ENCODE measurements at places on chromosomes 11 and 22. TPM values are rescaled to one million over a fixed set of nuclear protein-coding genes. Genes with fewer than 3 reads are reported as not detected.

DNA sequence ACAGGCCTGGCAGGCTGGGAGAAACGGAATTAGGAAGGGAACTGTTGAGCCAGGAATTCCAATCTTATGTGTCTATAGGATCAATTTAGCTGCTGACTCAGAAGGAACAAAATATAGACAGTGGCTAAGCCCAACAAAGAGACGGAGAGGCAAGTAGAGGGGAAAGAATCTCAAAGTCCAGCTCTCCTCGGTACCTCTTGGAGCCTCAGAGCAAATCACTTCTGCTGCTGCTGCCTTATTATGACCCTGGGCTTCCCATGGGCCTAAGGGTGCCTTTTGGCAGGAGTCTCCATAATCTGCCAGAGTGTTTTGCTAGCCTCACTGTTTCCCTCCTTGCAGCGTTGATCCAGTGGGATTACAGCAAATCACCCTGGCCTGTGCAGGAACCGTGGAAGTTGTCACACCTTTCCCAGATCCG is 31.7 kb downstream of the PAX6 start:
- H3K27me3 ChIP-seq: no peaks in the 10 kb centered on the region
- H3K36me3 ChIP-seq: no peaks in the 10 kb centered on the region
- no peak overlapping the region for H3K4me3 ChIP-seq
- no peak overlapping the region for H3K27ac ChIP-seq
- no peaks in the 10 kb centered on the region for H3K4me1 ChIP-seq
- DNase-seq: no peak

TMEM191C gene
- total RNA-seq: 3.5 TPM

GRCh38 chr11:86954269-86955110 is 705 bp downstream of the FZD4 start:
- peaks cover 33% of the 10 kb centered on the region for H3K4me1 ChIP-seq
- no peaks in the 10 kb centered on the region for H3K27me3 ChIP-seq
- peak overlapping the region; percentile 94 for H3K27ac ChIP-seq
- peak overlapping the region; percentile 78 for H3K4me3 ChIP-seq

GRCh38 chr22:21865041-21865440 is 2.4 kb downstream of the MAPK1 start:
- no peaks in the 10 kb centered on the region for H3K27me3 ChIP-seq
- H3K36me3 ChIP-seq: no peaks in the 10 kb centered on the region
- peaks cover 62% of the 10 kb centered on the region for H3K4me1 ChIP-seq
- H3K27ac ChIP-seq: no peak overlapping the region
- DNase-seq: no peak

CWC15 gene
- total RNA-seq: 57.9 TPM

DNA sequence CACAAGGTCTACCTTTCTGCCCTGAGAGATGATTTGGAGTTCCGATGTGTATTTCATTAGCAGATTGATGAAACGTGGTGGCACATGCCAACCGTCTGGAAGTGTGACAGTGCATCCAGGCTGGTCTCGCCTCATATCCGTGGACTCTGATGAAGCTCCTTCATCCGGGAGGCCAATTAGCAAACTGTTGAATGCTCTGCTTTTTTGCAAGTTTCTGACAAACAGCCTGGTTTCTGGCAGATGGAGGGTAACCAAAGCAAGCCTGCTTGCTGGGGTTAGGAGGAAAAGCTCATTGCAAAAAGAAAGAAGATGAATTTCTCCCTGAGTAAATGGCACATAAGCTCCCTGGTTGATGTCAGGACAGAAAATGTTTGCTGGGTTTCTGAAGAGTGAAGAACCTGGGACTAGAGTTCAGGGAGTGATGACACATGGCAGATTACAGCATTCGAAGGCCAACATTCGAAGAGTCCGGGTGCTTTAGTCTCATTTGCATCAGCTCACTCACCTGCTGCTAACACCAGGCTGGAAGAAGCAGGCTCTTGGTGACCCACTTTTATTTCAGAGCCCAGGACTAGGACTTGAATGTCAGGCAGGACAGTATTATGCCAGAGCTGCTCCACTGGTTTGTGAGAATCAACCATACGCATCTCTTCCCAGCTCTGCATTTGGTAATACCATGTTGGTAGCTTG is 135.9 kb upstream of the TTC12 start:
- H3K27ac ChIP-seq: no peak overlapping the region
- no peaks in the 10 kb centered on the region for H3K27me3 ChIP-seq
- DNase-seq: no peak
- H3K4me3 ChIP-seq: no peak overlapping the region

DNA sequence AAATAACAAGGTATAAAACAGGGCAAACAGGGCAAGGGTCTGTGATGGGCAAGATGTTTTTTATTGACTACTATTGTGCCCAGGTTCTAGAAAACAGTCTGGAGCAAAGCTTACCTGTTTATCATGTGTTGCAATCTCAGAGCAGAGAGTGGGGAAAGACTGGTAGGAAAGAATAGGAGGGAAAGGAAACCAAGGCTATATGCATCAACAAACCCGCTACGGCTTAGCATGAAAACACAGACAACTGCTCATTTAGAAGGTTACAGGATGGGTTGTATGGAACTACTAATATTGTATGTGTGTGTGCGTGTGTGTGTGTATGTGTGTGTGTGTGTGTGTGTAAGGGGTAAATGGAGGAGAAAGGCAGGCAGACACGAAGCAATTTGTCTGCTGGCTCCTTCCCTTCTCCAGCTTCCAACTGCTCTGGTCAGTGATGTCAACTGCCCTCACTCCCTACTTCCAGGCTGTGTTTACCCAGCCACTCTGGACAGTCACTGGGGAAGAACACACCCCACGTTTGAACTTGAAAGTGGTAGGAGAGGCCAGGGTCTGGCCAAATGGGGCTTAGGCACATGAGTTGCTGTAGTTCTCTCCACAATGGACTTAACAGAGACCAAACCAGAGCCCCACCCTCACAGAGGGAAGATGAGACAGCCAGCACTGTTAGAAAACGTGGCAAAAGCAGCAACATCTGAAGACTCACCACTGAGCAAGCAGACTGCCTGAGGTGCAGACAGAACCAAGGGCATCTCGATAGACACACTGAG is 47.0 kb downstream of the GAB2 start:
- DNase-seq: no peak
- no peak overlapping the region for H3K4me3 ChIP-seq
- H3K4me1 ChIP-seq: peaks cover 44% of the 10 kb centered on the region
- H3K27me3 ChIP-seq: no peaks in the 10 kb centered on the region

- no peaks in the 10 kb centered on the region for H3K36me3 ChIP-seq
- no peaks in the 10 kb centered on the region for H3K27me3 ChIP-seq
- peaks cover 29% of the 10 kb centered on the region for H3K4me1 ChIP-seq
- peak overlapping the region; percentile 80 for H3K4me3 ChIP-seq
These were observed 524 bp downstream of the MTMR2 start for GRCh38 chr11:95923439-95923727.

- H3K27ac ChIP-seq: peak overlapping the region; percentile 69
- H3K4me1 ChIP-seq: peaks cover 37% of the 10 kb centered on the region
- no peak overlapping the region for H3K4me3 ChIP-seq
- H3K36me3 ChIP-seq: peaks cover 6% of the 10 kb centered on the region
- H3K27me3 ChIP-seq: no peaks in the 10 kb centered on the region
- no peak for DNase-seq
These were observed 30.4 kb downstream of the ADAMTS15 start for GRCh38 chr11:130478881-130479280.

- H3K27ac ChIP-seq: peak overlapping the region; percentile 75
- no peak overlapping the region for H3K4me3 ChIP-seq
- no peaks in the 10 kb centered on the region for H3K27me3 ChIP-seq
- no peaks in the 10 kb centered on the region for H3K36me3 ChIP-seq
- peaks cover 18% of the 10 kb centered on the region for H3K4me1 ChIP-seq
These were observed 7.5 kb downstream of the DIXDC1 start for GRCh38 chr11:111944651-111945051.

DGAT2 gene
- total RNA-seq: 7.4 TPM

- DNase-seq: no peak
- H3K4me1 ChIP-seq: peaks cover 53% of the 10 kb centered on the region
- no peak overlapping the region for H3K4me3 ChIP-seq
- H3K36me3 ChIP-seq: peaks cover 66% of the 10 kb centered on the region
- peak overlapping the region; percentile 18 for H3K27ac ChIP-seq
- no peaks in the 10 kb centered on the region for H3K27me3 ChIP-seq
These were observed 12.9 kb downstream of the IL17RA start for GRCh38 chr22:17097701-17098100.

DNA sequence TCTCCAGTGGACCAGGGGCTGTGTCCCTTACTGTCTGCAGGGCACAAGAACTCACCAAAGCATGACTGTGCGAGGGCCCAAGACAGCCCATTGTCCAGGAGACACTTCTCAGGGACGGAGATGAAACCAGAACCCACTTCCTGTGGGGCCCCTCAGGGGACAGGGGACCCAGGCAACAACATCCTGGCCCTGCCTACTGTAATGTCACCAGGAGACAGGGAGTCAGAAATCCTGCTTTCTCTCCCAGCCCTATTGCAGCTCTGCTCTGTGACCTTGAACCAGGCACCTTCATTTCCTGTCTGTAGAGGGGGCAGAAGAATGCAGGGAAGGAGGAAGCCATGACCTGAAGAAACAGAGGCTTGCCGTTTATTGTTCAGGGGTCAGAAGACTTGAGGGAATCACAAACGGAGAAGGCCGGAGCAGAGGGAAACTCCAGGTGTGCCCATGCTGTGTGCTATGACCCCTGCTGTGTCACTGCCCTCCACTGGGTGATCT is 98.0 kb downstream of the NAT10 start:
- no peak for DNase-seq
- H3K27me3 ChIP-seq: no peaks in the 10 kb centered on the region
- H3K4me3 ChIP-seq: no peak overlapping the region
- no peaks in the 10 kb centered on the region for H3K36me3 ChIP-seq

GRCh38 chr22:22818861-22819855 is 68.5 kb upstream of the IGLL5 start:
- H3K36me3 ChIP-seq: no peaks in the 10 kb centered on the region
- no peak overlapping the region for H3K4me3 ChIP-seq
- H3K27ac ChIP-seq: peak overlapping the region; percentile 33
- no peak for DNase-seq
- peaks cover 6% of the 10 kb centered on the region for H3K27me3 ChIP-seq
- H3K4me1 ChIP-seq: no peaks in the 10 kb centered on the region

- no peak overlapping the region for H3K27ac ChIP-seq
- no peaks in the 10 kb centered on the region for H3K36me3 ChIP-seq
- no peaks in the 10 kb centered on the region for H3K4me1 ChIP-seq
- no peak overlapping the region for H3K4me3 ChIP-seq
These were observed 683.9 kb downstream of the BRD1 start for GRCh38 chr22:49143812-49144211.

- no peak overlapping the region for H3K27ac ChIP-seq
- H3K4me3 ChIP-seq: peak overlapping the region; percentile 62
- H3K27me3 ChIP-seq: peaks cover 30% of the 10 kb centered on the region
- DNase-seq: no peak
- no peaks in the 10 kb centered on the region for H3K36me3 ChIP-seq
- H3K4me1 ChIP-seq: peaks cover 20% of the 10 kb centered on the region
These were observed 1.7 kb downstream of the RASD2 start for GRCh38 chr22:35542157-35542938.

DNA sequence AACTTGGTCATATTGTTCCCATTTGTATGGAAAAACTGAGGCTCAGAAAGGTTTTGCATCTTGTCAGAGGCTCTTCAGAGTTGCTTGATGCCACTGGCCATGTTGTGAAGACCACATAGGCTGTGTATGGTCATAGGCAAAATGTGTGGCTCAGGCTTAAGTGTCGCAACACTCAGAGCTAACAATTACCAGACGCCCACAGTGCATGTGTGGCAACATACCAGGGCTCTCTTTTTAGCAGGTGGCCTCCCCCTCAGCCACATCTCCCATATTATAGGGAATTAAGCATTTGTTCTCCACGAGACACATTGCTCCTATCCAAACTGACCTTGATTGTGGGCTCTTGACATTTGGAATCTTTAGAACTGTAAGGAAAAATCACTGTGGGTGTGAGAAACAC is 802.5 kb downstream of the DLG2 start:
- no peaks in the 10 kb centered on the region for H3K36me3 ChIP-seq
- H3K27me3 ChIP-seq: no peaks in the 10 kb centered on the region
- no peaks in the 10 kb centered on the region for H3K4me1 ChIP-seq
- DNase-seq: no peak
- no peak overlapping the region for H3K27ac ChIP-seq

GRCh38 chr22:32802237-32802765 is 796 bp downstream of the TIMP3 start:
- peak overlapping the region; percentile 93 for H3K27ac ChIP-seq
- H3K4me3 ChIP-seq: peak overlapping the region; percentile 77
- H3K4me1 ChIP-seq: peaks cover 33% of the 10 kb centered on the region
- peaks cover 5% of the 10 kb centered on the region for H3K36me3 ChIP-seq
- DNase-seq: no peak

CELSR1 gene
- total RNA-seq: 51.8 TPM

- H3K27ac ChIP-seq: no peak overlapping the region
- no peaks in the 10 kb centered on the region for H3K36me3 ChIP-seq
- no peaks in the 10 kb centered on the region for H3K27me3 ChIP-seq
- H3K4me1 ChIP-seq: no peaks in the 10 kb centered on the region
These were observed 359.5 kb downstream of the TMEM135 start for GRCh38 chr11:87397011-87397865.

DNA sequence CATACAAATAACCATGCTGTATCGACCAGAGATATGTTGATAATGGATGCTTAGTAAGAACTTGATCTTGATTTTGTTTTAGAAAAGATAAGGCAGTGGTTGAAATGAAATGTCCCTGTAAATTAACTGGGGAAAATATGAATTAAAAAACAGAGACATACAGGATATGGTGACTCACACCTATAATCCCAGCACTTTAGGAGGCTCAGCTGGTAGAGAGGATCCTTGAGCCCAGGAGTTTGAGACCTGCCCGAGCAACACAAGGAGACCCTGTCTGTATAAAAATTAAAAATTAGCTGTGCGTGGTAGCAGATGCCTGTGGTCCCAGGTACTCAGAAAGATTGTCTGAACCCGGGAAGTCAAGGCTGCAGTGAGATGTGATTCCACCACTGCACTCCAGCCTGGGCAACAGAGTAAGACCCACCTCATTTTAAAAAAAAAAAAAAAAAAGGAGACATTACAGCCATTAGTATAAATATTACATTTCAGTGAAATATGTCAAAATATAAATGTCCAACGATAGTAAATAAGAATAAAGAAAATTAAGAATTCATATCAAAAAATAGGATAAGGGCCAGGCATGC is 4.6 kb downstream of the PICALM start:
- peak overlapping the region; percentile 93 for H3K4me3 ChIP-seq
- H3K4me1 ChIP-seq: peaks cover 72% of the 10 kb centered on the region
- peak overlapping the region; percentile 62 for H3K27ac ChIP-seq
- H3K27me3 ChIP-seq: no peaks in the 10 kb centered on the region

- DNase-seq: no peak
- peaks cover 21% of the 10 kb centered on the region for H3K36me3 ChIP-seq
- no peak overlapping the region for H3K27ac ChIP-seq
These were observed 2.9 kb downstream of the CHID1 start for GRCh38 chr11:907668-908067.

OR2AG2 gene
- 0.09 TPM for total RNA-seq

DNA sequence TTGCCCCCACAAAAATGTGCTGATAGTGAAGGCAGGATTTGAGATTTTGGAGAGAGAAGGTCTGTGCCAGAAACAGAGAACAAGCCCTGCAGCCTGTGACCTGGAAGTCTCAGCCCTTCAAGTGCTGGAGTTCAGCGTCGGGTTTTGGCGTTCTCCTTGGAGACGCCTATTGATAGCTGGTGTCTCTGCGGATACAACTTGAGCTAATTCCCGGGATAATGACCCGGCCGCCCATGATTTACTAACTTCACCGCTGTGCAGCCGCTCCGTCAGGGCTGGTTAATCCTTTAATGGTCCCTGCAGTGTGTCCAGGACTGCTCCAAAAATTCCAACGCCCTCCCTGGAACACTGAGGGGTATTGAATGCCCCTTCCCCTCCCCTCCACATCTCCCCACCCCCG is 76.6 kb downstream of the WT1 start:
- H3K36me3 ChIP-seq: no peaks in the 10 kb centered on the region
- peaks cover 7% of the 10 kb centered on the region for H3K27me3 ChIP-seq
- no peak overlapping the region for H3K4me3 ChIP-seq
- no peak for DNase-seq
- no peaks in the 10 kb centered on the region for H3K4me1 ChIP-seq

GRCh38 chr22:40764763-40765441 is 54.2 kb downstream of the SLC25A17 start:
- no peak overlapping the region for H3K4me3 ChIP-seq
- H3K4me1 ChIP-seq: no peaks in the 10 kb centered on the region
- no peak overlapping the region for H3K27ac ChIP-seq

MYBPC3 gene
- 0.86 TPM for total RNA-seq

Data from lower lobe of right lung (tissue), 2 donors.